ENCODE measurements at places on chromosomes 12 and 14.

DNA sequence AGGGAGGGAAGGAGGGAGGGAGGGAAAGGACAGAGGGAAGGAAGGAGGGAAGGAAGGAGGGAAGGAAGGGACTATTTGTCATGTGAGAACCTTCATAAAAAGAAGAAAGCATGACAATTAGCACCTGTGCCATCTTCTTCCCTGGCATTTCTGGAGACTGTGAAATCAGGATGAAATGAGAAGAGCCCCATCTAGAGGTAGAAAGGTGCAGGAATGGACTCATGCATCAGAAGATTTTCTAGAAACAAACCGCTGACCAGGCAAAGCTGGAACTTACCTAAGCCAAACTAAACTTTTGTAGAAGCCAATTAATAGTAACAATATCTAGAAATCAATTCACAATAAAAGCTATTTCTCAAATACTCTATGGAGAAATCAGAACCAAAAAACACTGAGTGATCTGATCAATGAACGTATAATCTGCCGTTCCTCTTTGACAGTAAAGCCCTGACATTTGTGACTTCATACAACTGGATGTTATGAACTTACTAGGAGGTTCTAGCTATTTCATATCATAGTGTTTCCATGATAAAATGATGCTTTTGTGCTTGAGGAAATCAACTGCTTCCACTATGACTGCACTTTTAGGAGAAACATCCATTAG is 24.4 kb upstream of the CRACR2A start:
- DNase-seq: no peak

- DNase-seq: no peak
Observed at GRCh38 chr12:129558036-129558435, 345.8 kb downstream of the TMEM132D start.

- DNase-seq: no peak
Observed at GRCh38 chr12:128381541-128381940, 114.6 kb downstream of the TMEM132C start.

- no peak for DNase-seq
Observed at GRCh38 chr12:89750389-89751351, 42.0 kb upstream of the ATP2B1 start.

- DNase-seq: no peak
Observed at GRCh38 chr14:77290705-77291104, 19.7 kb upstream of the NGB start.

- peak; percentile 22 for DNase-seq
Observed at GRCh38 chr14:64728106-64728505, 23.9 kb downstream of the PLEKHG3 start.

- DNase-seq: peak; percentile 50
Observed at GRCh38 chr12:122022393-122023338, 982 bp downstream of the BCL7A start.

DNA sequence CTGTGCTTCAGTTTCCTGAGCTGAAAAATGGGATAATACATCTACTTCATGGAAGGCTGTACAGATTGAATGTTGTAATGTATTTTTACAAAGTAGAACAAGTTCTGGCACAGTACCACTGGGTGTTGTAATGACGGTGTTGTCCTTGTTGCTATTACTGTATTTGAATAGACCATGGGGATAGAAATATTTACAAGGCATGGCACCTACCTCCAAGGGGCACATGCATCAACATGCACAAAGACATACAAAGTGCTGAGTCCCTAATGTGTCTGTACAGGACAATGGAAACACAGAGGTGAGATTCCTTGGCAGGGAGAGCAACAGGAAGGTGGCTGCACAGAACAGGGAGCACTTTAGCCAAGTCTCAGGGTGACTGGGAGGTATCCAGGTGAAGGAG is 930.6 kb upstream of the TMEM132C start:
- no peak for DNase-seq

DNA sequence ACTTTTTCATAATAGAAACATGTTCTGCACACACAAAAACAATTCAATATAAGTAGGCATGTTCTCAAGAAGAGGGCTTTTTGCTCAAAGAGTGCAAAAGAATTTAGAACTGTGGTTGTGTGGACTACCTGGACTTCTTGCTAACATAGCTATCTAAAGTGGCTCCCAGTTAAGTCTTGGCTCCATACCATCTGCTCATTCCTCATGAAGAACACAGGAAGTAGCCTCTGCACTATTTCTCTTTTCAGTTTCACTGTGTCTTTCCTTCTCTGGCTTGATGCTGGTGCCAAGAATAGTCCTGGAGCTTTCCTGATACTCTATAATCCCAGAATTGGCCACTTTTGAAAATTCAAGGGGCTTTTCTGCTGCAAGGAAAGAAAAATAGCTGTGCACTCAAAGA is 127.4 kb downstream of the CCER1 start:
- DNase-seq: no peak

GRCh38 chr14:40955131-40955505 is 651.6 kb upstream of the LRFN5 start:
- no peak for DNase-seq

DNA sequence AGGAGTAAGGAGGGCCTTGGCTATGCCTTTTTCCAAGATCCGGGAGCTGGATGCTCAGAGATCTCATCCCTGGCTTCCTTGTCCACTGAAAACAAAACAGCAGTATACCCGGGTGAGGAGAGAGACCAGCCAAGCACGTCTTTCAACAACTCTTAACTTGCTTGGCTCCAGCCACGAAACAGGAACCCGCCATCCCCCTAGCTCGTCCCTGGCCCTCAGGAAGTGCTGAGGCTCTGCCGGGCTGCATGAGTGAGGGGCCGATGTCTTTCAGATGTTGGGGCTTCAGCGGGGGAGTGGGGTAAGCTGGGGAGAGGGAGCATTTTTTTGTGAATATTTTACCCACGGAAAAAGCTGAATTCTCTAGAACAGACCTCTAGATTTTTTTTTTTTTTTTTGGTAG is 231.1 kb downstream of the CACNA1C start:
- DNase-seq: no peak

GRCh38 chr12:119631930-119632678 is 35.8 kb upstream of the PRKAB1 start:
- DNase-seq: no peak

DNA sequence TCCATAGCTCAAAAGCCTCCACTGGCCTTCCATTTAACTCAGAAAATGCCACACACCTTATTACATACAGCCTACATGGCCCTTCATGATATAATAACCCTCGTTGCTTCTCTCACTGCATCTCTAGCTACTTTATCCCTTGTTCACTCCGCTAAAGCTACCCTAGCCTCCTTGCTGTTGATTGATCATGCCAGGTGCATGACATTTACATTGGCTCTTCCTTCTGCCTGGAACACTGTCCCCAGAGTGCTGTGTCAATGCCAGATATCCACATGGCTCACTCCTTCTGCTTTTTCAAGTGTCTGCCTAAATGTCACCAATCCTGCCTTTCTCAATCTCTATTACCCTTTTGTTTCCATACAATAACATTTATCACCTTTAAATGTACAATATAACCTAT is 58.3 kb downstream of the CAND1 start:
- no peak for DNase-seq

- DNase-seq: no peak
Observed at GRCh38 chr14:97771340-97772045, 974.3 kb downstream of the VRK1 start.

DNA sequence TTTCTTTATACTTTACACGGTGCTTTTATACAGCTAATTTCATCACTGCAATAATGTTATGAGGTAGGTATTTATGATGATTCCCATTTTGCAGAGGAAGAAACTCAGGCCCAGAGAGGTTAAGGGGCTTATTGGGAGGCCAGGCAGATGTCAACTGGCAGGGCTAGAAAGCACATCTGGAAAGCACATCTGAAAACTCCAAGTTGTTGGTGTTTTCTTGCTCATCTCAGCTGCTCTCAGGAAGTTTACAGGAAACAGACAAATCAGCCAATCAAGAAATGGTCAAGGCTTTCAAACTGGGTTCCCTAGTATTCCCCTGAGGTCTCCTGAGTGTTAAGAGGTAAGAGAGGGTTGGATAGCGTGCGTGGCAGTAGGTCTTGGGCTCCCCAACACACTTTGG is 124.1 kb upstream of the MED13L start:
- DNase-seq: no peak

- DNase-seq: no peak
Observed at GRCh38 chr14:24795406-24795805, 161.4 kb upstream of the GZMB start.

DNA sequence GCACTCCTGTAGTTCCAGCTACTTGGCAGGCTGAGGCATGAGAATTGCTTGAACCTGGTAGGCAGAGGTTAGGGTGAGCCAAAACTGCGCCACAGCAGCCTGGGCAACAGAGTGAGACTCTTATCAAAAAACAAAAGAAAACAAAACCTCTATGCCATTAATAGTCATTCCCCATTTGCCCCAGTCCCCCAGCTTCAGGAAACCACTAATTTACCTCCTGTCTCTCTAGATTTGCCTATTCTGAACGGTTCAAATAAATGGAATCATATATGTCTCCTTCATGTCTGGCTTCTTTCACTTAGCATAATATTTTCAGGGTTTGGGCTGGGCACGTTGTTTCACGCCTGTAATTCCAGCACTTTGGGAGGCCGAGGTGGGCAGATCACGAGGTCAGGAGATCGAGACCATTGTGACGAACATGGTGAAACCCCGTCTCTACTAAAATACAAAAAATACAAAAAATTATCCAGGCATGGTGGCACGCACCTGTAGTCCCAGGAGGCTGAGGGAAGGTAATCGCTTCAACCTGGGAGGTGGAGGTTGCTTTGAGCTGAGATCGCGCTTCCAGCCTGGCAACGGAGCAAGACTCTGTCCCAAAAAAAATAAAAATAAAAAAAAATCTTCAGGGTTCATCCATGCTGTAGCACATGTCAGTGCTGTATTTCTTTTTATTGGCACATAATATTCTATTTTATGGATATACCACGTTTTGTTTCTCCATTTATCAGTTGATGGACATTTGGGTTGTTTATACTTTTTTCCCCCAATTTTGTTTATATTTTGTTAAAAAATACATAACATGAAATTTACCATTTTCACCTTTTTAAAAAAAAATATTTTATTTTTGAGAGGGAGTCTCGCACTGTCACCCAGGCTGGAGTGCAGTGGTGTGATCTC is 31.9 kb downstream of the KNTC1 start:
- no peak for DNase-seq

DNA sequence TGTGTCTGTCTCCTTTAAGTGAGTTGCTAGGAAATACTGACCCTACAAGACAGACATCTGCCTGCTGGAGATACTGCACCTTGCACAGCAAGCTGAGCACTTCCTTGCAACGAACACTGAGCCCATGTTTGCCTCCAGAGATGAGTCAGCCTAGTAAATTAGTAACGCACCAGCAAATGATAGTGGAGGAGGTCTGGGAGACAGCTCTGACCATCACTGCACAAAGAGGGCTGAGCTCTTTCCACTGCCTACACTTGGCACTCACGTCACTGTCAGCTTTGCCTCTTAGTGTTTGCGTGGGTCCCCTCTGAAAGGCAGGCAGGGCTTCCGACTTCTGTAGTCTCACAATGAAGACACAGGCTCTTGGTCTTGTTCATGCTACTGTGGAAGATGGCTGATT is 109.0 kb downstream of the APAF1 start:
- DNase-seq: no peak

GRCh38 chr12:15801770-15802744 is 12.9 kb upstream of the EPS8 start:
- DNase-seq: no peak

DNA sequence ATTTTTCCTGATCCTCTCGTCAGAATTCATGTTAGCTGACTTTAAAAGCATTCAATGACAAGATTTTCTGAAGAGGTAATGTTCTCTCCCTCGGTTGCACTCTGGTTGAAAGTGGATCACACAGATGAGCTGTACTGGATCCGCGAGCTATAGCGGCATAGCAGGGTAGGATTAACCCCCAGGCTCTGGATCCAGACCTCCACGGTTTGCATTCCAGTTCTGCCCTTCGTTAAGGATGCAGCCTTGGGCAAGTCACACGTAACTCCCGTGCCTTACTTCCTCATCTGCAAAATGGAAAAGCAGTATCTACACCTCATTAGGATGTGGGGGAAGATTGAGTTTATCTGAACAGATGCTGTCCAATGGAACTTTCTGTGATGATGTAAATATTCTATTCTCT is 13.8 kb downstream of the CCDC92 start:
- no peak for DNase-seq

DNA sequence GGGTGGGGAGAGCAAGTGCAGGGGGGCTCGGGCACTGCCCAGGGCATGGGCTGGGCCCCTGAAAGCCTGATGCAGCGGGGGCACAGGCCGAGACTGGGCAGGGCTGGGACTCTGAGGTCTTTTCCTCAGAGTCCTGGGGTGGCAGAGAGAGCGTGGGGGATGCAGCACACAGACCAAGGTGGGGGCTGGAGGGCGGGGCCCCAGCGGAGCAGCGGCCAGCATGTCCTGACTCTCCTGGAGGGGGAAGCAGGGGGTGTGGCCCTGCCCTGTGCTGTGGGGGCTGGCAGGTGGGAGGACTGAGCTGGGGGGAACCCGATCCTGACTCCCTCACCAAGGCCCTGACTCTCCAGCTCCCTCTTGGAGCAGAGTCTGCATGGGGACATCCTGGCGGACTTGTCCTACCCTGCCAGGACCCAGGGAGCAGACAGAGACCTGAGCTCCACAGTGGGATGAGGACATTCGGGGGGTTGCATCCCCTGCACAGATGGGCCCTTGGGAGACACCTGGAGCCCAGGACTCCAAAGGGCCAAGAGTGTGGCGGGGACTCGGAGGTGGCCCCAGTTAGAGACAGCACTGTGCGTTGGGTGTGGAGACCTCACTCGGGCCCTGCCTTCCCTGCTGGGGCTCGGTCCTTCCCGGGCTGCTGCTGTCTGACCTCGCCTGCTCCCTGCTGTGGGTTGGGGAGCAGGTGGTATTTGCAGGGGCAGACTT is 326.1 kb downstream of the TMEM121 start:
- peak; percentile 4 for DNase-seq

- DNase-seq: no peak
Observed at GRCh38 chr12:76666290-76666835, 97.6 kb upstream of the ZDHHC17 start.

DNA sequence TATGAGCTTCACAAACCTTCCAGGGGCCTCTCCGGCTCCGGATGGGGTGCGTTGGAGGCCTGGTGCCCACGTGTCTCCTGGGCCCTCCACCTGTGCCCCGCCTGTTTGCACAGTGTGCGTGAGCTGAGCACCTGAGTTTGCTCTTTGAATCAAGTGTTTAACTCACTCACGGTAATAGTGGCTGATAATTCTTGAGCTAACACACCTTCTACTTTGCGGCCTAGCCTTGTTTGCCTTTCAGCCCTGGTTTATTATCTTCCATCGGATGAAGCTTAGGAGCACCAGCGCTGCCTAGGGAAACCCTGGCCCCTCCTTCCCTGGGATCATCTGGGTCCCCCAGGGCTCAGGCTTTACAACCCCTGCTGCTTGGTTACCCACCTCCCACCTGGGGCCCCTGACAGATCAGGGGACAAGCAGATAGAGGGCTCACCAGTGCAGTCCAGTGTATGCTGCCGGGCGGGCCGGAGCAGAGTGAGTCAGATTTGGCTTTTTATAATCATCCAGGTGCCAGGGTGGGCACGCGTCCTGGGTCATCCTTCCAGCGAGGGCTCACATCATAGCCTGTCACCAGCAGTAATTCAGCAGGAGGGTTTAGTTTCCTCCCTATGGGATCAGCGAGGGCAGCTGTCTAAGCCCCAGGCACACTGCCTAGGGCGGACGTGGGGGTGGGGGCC is 62.8 kb upstream of the RFLNA start:
- DNase-seq: no peak

Measured in ovary (tissue), 10 donors.